ENCODE measurements at places on chromosomes 1 and 21. TPM values are rescaled to one million over a fixed set of nuclear protein-coding genes. Genes with fewer than 3 reads are reported as not detected.

MATN1 gene
- polyA plus RNA-seq = 0.21 TPM

MNDA gene
- 15.7 TPM for polyA plus RNA-seq

IL10 gene
- 0.17 TPM for polyA plus RNA-seq

RGS18 gene
- polyA plus RNA-seq = 4.9 TPM

MYCL gene
- polyA plus RNA-seq = not detected

LPAR3 gene
- polyA plus RNA-seq = not detected

MROH9 gene
- polyA plus RNA-seq = not detected

GRCh38 chr1:237258871-237259270 lies 216.9 kb downstream of the RYR2 start:
- no peak overlapping the region for H3K4me3 ChIP-seq
- DNase-seq = no peak
- H3K27me3 ChIP-seq = peaks cover 5% of the 10 kb centered on the region
- no peaks in the 10 kb centered on the region for H3K4me1 ChIP-seq

DNA sequence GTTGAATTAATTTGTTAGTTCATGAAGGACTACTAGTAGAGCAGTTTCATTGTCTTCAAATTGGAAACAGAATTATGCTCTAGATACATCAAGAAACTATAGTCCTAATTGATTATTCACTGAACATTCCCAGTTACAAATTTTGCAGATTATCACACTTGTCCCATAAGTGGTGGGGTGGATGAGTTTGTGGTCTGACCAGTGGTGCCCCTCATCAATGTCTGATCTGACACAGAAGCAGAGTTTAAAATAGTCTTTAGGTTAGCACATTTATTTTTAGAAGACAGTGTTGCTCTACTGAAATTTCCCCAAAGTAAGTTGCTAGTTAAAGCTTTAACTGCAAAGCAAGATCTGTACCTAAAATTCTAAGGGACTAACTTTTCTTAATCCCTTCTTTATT lies 42.9 kb downstream of the INKA2 start:
- peak overlapping the region; percentile 50 for H3K27ac ChIP-seq
- peaks cover 28% of the 10 kb centered on the region for H3K36me3 ChIP-seq
- DNase-seq = no peak
- no peaks in the 10 kb centered on the region for H3K27me3 ChIP-seq
- no peak overlapping the region for H3K4me3 ChIP-seq
- H3K4me1 ChIP-seq = peaks cover 42% of the 10 kb centered on the region

DNA sequence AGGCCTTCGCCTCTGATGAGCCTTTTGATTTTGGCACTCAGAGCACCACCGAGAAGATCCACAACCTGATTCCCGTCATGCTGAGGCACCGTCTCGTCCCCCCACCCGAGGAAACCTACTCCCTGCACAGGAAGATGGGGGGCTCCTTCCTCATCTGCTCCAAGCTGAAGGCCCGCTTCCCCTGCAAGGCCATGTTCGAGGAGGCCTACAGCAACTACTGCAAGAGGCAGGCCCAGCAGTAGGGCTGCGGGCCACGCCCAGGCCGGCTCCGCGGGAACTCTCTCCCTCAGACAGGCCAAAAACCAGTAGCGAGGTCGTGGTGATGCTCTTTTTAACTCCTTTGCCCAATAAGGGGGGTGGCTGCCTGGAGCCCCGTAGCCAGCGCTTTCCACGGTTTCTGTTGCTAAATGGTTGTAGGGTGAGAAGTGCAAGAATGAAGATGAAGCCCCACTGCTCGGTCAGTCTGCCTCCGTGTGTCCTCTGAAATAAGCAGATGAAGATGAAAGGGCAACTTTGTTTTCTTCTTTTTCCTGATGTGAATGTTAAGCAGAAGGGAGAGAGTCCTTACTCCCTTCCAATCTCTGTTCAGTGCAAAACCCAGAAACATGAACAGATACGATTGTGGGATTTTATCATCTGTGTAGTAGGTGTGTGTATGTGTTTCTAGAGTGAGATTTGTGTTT lies 46.5 kb downstream of the COQ8A start:
- no peak overlapping the region for H3K4me3 ChIP-seq
- no peaks in the 10 kb centered on the region for H3K27me3 ChIP-seq
- no peak overlapping the region for H3K27ac ChIP-seq
- no peak for DNase-seq

GRCh38 chr1:219144658-219145315 lies 28.9 kb upstream of the LYPLAL1 start:
- H3K4me1 ChIP-seq = peaks cover 8% of the 10 kb centered on the region
- no peak for DNase-seq
- H3K4me3 ChIP-seq = no peak overlapping the region
- no peaks in the 10 kb centered on the region for H3K36me3 ChIP-seq

DNA sequence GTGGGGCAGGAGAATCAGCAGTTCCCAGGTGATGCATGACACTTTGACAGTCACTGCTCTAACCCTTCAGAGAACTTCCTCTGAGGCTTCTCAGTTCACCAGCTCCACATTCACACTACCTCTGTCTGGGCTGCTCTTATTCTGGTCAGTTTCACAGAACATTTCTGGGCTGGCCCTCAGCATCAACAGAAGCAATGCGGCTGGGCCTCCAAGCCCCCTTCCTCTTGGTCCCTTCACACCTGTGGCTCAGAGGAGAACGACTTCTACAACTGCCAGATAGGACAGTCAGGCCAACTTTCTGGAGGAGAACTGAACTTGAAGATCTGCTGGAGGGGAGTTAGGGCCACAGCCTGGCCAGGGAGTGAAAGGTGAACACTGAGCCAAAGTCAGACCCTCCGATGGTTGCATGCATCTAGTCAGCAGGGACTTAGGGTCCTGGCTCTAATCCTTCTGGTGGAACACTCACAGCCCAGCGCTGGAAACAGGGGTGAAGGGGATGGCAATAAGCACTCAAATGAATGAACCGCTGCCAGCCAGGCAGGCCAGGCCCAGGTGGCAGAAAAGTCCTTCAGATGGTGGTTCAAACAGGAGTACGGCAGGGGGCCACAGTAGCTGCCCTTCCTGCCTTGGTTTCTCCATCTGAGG lies 274.1 kb downstream of the FOXD2 start:
- no peak overlapping the region for H3K4me3 ChIP-seq
- H3K36me3 ChIP-seq = no peaks in the 10 kb centered on the region
- H3K27me3 ChIP-seq = peaks cover 75% of the 10 kb centered on the region
- H3K27ac ChIP-seq = no peak overlapping the region

- no peak overlapping the region for H3K4me3 ChIP-seq
- H3K36me3 ChIP-seq = no peaks in the 10 kb centered on the region
- no peaks in the 10 kb centered on the region for H3K4me1 ChIP-seq
- H3K27me3 ChIP-seq = no peaks in the 10 kb centered on the region
- no peak overlapping the region for H3K27ac ChIP-seq
- no peak for DNase-seq
Measured at GRCh38 chr1:81432059-81432458, 368.7 kb upstream of the ADGRL2 start.

- H3K4me1 ChIP-seq = no peaks in the 10 kb centered on the region
- H3K36me3 ChIP-seq = no peaks in the 10 kb centered on the region
- H3K4me3 ChIP-seq = no peak overlapping the region
- no peak overlapping the region for H3K27ac ChIP-seq
- DNase-seq = no peak
Measured at GRCh38 chr1:164361927-164362326, 197.1 kb upstream of the PBX1 start.

GRCh38 chr1:216904471-216904870 lies 181.2 kb upstream of the ESRRG start:
- no peak overlapping the region for H3K4me3 ChIP-seq
- no peak for DNase-seq
- H3K36me3 ChIP-seq = no peaks in the 10 kb centered on the region
- H3K4me1 ChIP-seq = no peaks in the 10 kb centered on the region
- H3K27ac ChIP-seq = no peak overlapping the region

- peak overlapping the region; percentile 36 for H3K4me3 ChIP-seq
- peak overlapping the region; percentile 44 for H3K27ac ChIP-seq
- DNase-seq = no peak
- peaks cover 56% of the 10 kb centered on the region for H3K4me1 ChIP-seq
- no peaks in the 10 kb centered on the region for H3K27me3 ChIP-seq
- no peaks in the 10 kb centered on the region for H3K36me3 ChIP-seq
Measured at GRCh38 chr1:8721679-8722324, 95.6 kb downstream of the RERE start.

Data from naive B cell (primary cell).